ENCODE measurements at places on chromosomes 7 and 10. TPM values are rescaled to one million over a fixed set of nuclear protein-coding genes. Genes with fewer than 3 reads are reported as not detected.

Gene PRKAR2B
- 0.39 TPM for polyA plus RNA-seq

Gene IKZF1
- polyA plus RNA-seq: 116 TPM

Gene PLXNA4
- polyA plus RNA-seq: 0.94 TPM

Gene OR13A1
- 0.55 TPM for polyA plus RNA-seq

Gene SFRP4
- not detected for polyA plus RNA-seq

Gene DRGX
- polyA plus RNA-seq: not detected

Gene ASZ1
- polyA plus RNA-seq: not detected

Gene NYAP1
- polyA plus RNA-seq: not detected

Gene RPEL1
- polyA plus RNA-seq: not detected

Gene ADAMTS14
- not detected for polyA plus RNA-seq

Gene SEPTIN7
- polyA plus RNA-seq: 662 TPM

Gene AKR1D1
- polyA plus RNA-seq: not detected

Gene SLC26A5
- not detected for polyA plus RNA-seq

Gene TMEM168
- polyA plus RNA-seq: 3.7 TPM

Gene PGAM2
- polyA plus RNA-seq: not detected

Gene OTUD1
- 6.5 TPM for polyA plus RNA-seq

Gene PON3
- polyA plus RNA-seq: not detected

Gene MYOZ1
- not detected for polyA plus RNA-seq

All from CD4-positive, alpha-beta memory T cell (primary cell).